ENCODE measurements at places on chromosomes 3 and 15. TPM values are rescaled to one million over a fixed set of nuclear protein-coding genes. Genes with fewer than 3 reads are reported as not detected.

Gene TMEM212
- not detected for total RNA-seq

DNA sequence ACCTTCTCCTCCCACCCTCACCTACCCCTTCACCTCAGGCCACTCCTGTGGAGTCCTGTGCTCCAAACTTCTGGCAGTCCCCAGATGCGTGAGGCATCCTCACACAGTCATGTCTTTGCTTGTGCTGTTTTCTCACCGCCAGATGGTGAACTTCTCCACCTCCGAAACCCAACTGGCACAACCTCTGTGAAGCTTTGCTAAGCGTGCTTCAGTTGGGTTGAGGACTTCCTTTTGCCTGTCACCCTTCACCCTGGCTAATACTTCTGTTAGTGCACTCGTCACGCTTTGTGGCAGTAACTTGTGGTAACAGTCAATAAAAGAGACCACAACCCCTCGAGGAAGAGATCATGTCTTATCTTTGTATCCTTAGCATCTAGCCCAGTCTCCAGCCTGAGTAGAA, 42.0 kb upstream of the SKOR1 start:
- DNase-seq, result no peak

Gene SCAANT1
- not detected for total RNA-seq

Gene LIPC
- 0.70 TPM for total RNA-seq

DNA sequence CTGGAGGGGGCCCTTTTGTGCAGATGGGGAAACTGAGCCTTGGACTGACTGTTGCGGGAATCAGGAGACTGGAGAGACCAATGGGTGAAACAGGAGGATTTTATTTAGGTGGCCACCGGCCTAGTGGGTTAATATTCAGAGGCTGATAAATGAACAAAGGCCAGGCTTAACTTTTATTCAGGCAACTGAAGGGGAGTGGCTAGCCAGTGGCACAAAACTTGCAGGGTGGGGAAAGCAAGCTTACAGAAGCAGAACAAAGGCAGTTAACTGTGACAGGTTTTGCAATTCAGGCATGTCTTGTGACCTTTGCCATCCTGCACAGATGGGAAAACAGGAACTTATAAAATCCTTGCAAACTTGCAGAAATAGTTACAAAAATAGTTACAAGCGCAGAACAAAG, 24.9 kb upstream of the ACAD9 start:
- DNase-seq, result no peak

GRCh38 chr3:21620511-21621155, 130.4 kb downstream of the ZNF385D start:
- no peak for DNase-seq

- no peak for DNase-seq
These were observed 95.8 kb upstream of the CTDSPL start for GRCh38 chr3:37765591-37766488.

GRCh38 chr3:9373465-9373864, 10.6 kb downstream of the THUMPD3 start:
- DNase-seq, result no peak

- no peak for DNase-seq
These were observed 84.3 kb upstream of the TNFSF10 start for GRCh38 chr3:172607305-172608121.

GRCh38 chr3:134085034-134085775, 55.5 kb upstream of the SLCO2A1 start:
- no peak for DNase-seq

DNA sequence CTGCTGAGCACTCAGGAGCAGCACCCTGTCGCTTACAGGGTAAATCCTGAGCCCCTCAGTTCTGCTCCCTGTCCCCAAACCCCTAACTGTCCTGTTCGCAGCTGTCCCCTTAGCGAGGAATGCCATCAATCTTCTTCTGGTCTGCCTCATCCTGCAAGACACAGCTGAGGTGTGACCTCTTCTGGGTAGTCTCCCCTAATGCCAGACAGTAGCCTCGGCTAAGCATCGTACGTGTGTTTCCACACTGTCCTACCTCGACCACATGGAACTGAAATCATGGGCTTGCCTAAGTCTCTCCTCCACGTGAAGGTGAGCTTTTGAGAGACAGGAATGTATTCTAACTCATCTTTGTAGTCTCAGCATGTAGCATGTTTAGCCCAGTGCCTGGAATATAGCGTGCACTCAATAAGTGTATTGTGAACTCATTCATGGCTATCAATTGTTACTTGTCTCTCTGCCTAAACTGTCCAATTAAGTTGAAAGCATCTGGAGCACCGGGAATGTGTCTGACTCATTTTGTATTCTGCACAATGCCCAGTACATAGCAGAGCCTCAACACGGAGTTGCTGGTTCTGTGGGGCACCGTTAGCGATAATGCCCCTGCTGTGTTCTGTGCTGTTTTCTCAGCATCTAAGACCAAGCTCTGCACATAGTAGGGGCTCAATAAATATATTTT, 90.2 kb downstream of the HES1 start:
- no peak for DNase-seq

DNA sequence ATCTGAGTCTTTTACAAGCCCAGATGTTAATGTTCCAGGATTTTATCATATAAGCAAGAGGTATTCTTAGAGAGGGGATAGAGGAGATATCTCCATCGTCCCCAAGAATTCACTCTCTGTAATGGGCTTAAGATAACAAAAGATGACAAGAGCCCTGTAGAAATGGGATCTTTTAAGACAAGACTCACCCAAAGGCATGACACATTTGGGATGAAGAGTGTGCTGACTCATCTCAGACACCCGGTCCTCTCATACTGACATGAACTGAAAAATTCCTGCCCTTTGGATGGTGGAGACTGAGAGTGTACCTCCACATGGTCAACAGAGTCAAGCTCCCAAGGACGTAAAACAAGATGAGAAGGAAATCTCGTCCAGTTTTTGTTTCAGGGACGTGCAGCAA, 11.0 kb downstream of the LEKR1 start:
- DNase-seq, result no peak

Gene HES1
- 11.4 TPM for total RNA-seq

DNA sequence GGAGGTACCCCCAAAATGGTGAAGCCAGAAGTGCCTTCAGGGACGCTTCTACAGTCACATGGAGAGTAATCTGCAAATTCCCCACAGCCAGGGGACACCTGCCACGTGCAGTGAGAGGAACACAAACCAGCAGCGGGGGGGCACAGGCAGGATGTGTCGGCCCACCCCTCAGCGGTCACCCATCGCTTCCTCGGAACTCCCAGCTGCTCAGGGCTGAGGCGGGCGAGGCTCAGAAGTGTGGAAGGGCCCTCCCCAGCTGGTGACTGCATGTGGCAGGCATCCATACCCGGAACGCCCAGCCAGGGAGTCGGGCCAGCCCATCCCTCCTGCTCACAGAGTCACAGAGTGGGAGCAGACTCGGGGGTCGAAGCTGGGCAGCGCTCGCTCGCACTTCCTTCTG, 63.7 kb downstream of the SLC12A8 start:
- DNase-seq, result no peak
